Iris pigment epithelial cell (primary cell): ENCODE measurements at places on chromosomes 11 and 22.

DNA sequence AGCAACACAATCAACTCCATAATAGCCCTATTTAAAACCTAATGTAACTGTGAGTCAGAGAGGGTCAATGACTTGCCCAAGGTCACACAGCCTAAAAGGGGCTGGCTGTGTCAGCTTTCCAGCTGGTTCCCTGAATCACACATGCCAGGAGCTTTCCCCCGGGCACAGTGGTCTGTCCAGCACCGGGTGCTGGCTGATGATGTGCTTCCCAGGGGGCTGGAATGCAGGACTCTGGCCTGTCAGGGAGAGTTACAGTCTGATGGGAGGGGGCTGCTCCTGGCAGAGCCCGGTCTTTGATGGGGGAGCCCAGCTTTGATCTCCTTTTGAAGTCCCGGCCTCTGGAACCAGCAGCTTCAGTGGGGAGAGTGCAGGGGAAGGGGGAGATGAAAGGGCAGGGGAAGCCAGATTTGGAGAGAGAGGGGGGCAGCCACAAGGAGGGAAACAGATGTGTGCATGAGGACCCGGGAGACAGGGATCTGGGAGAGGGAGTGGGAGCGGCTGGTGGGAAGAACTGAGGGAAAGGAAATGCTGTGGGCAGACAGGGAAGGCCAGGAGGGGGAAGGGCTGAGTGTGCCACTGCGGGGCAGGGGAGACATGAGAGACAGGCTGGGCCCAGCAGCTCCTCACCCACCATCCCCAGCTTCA, 102.7 kb downstream of the NECTIN1 start:
- DNase-seq = no peak

- DNase-seq = no peak
These were observed 67.2 kb upstream of the OLFML1 start for GRCh38 chr11:7418061-7418460.

DNA sequence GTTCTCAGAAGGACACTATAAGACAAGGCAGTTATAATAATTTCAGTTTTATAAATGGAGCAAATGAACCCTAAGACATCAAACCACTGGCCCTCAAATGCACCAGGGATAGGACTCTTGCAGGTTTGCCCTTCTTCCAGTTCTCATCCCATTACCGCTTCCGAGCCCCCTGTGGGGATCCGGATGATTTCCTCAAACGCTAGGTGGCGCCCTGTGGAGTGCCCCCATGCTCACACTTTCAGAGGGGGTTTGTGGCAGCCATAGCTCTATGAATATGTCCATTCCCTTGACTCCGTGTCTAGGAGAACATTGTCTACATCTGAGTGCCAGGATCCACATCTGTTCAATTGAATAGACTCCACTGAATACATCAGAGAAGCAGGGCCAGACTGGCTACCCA, 816.3 kb downstream of the NTM start:
- no peak for DNase-seq

DNA sequence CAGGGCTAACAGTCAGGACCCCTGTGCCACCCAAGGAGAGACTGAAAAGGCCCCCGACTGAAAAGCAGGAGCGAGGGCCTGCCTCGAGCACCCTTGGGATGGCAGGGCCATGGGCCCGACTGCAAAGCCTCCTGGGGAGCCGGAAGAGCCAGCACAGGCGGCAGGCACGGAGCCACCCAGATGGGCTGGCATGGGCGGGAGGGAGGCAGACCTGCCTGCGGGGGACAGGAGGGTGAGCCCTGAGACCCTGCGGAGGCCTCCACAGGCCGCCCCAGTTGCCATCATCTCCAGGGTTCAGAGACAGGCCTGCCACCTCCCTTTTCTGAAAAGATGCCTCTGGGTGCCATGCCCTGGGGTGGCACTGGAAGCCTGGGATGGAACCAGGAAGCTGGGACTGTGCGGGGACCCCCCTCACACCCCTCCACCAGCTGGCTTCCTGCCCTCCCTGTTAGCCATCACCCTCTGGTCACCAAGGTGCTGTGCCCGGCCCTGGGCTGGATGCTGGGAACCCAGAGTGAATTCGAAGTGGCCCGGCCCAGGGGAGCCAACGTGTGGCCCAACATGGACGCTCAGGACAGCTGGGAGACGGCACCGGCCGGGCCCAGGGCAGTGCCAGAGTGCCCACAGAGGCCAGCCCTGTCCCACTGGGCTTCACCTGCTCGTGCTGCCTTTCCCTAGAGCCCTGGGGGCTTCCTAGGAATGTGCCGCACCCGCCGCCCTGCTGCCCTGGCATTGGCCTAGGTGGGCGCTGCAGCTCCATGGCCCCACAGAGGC, 13.8 kb downstream of the TSPAN32 start:
- DNase-seq = no peak

GRCh38 chr11:128708660-128709059, 14.8 kb downstream of the FLI1 start:
- no peak for DNase-seq

- DNase-seq = peak; percentile 33
These were observed 734 bp downstream of the SNU13 start for GRCh38 chr22:41687901-41688364.
